IPS DF 19.7 (cell line): ENCODE measurements at places on chromosomes 11 and 22.

DNA sequence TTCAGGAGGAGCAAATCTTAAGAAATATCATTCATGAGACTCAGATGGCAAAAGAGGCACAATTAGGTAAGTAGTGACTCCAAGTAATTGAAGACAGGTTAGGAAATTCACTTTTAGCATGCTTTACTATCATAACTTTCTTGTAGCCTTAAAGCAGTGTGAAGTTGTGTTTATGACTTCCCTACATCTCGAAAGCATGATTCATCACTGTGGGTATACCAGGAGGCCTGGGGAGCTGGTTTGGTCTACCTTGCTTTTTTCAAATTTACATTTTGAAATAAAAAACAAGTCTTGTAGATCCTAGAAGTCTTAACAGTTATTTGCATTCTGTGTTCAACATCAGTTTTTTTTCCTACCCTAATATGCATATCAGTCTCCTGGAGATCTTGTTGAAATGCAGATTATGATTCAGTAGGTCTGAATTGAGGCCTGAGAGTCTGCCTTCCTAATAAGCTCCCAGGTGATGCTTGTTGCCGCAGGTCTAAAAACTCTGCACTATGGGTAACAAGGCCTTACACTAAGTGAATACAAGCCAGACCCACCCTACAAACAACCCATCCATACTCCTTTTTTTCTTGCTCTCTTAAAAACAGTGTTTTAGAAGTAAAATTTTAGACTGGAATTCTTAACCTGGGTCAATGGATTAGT, 41.4 kb downstream of the TTC17 start:
- DNase-seq, result no peak

DNA sequence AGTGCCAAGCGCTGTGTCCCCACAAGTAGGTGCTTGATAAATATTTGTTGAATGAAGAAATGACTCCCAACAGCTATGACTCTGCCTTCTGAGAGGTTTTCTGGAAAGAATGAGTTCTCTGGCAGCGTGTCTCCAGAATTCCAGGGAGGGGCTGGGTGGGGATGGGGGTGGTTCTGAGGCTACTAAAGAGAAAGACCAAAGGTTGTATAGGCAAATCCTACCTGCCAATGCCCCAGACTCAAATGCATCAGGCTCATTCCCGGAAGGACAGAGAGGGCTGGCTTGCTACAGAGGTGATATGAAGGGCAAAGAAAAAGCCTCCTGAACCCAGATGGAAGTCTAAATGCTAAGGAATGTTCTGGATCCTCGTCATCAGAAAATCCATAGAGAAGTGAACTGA, 1.9 kb downstream of the DUSP18 start:
- DNase-seq, result no peak

DNA sequence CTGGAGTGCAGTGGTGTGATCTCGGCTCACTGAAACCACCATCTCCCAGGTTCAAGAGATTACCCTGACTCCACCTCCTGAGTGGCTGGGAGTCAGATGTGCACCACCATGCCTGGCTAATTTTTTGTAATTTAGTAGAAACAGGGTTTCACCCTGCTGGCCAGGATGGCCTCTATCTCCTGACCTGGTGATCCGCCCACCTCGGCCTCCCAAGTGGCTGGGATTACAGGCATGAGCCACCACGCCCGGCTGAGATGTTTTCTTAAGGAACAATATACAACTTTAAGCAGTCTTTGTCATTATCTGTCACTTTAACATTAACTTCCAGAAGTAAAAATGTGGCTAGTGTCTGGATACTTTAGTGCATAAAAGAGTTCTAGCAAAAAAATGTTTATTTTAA, 272.6 kb upstream of the FAT3 start:
- DNase-seq, result no peak

- DNase-seq, result no peak
Measured at GRCh38 chr11:116454020-116454645, 318.7 kb downstream of the BUD13 start.

- DNase-seq, result no peak
Measured at GRCh38 chr11:130402570-130402969, 25.8 kb downstream of the ADAMTS8 start.

DNA sequence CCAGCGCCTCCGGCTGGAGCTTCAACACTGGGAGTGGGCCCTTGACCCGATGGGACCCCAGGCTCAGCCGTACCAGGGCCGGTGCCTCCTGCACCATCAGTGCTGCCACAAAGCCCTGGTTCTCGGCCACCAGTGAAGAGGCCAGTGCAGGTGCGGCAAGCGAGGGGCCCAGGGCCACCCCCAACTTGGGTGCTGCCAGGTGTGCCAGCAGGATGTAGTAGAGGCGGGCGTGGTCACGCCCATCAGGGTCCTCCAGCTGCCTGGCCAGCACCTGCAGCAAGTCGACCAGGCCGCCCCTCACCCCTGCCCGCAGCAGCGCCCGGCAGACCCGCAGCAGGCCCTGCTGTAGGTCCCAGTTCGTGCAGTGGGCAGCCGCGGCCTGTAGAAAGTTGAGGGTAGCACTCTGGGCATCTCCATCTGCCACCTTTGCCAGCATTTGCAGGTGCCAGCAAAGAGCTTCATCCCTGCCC, 2.3 kb downstream of the AP5B1 start:
- no peak for DNase-seq

GRCh38 chr22:20785415-20785814, 11.5 kb downstream of the SERPIND1 start:
- DNase-seq, result no peak

GRCh38 chr11:10456519-10456918, 1.5 kb downstream of the AMPD3 start:
- no peak for DNase-seq

DNA sequence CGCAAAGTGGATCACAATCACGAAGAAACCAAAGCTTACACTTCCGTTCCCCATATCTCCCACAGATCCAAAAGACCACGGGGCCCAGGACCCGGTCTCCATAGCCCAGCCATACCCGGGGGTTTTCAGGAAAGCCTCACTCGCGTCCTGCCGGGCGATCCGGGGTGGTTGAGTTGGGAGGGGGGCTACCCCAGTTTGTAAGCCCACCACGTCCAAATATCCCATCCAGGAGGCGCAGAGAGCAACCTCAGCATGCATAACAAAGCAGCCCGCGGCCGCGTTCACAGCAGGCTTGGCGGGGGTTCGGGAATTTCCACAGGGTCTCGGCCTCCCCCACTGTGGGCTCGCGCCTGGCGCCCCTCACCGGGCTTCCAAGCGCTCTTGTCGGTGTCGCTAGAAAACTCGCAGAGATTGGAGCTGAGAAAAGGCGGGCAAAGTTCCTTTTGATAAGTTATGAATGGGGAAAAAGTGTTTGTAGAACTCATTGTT, 9.5 kb downstream of the SDF2L1 start:
- no peak for DNase-seq

DNA sequence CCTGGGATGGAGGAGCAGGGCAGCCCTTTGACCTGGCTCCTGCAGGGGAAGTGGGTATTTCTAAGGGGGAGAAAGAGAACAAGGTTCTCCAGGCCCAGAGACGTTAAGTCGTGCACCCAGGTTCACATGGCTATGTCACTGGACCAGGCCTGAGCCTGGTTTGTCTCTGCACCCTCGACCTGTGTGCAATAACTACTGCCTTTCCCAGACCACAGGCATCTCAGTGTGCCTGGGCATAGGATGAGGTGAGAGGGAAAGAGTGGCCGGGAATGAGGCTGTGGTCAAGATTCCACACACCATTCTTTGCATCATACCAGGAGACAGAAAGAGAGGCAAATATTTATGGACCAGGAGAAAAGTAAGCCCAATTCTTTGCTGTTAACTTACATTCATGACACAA, 66.8 kb downstream of the PRR5L start:
- no peak for DNase-seq

- no peak for DNase-seq
Measured at GRCh38 chr11:46381048-46381818, at the start of gene MDK. Gene MDK (plus strand): TSS chr11:46381669. CDS start chr11:46382058, 389 bp downstream.

GRCh38 chr11:57214494-57214893, 22.6 kb downstream of the APLNR start:
- no peak for DNase-seq

- no peak for DNase-seq
Measured at GRCh38 chr11:48366365-48366764, at the start of gene OR4C5. Gene OR4C5 (minus strand): TSS chr11:48366465. CDS start chr11:48366465, 0 bp downstream.

DNA sequence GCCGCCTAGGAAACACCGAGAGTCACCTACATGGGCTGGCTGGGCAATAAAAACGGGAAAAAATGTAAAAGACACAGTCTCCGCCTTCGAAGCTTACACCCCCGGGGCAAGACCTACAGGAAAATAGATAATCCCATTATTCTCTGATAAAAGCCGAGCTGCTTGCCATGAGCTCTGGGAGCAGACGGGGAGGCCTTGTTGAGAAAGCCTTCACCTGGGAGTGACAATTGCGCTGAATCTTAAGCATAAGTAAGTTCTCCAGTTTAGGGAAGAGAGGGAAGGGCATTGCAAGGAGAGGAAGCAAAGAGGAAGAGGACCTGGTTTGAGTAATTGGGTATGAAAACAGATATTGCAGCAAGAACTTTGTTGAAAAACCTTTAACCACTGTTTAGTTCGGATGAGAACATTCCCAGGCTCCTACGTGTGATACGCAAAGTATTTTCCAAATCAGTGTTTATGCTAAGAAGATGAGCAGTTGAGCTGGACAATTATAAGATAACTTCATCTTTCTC, 813 bp upstream of the BTBD10 start:
- no peak for DNase-seq

DNA sequence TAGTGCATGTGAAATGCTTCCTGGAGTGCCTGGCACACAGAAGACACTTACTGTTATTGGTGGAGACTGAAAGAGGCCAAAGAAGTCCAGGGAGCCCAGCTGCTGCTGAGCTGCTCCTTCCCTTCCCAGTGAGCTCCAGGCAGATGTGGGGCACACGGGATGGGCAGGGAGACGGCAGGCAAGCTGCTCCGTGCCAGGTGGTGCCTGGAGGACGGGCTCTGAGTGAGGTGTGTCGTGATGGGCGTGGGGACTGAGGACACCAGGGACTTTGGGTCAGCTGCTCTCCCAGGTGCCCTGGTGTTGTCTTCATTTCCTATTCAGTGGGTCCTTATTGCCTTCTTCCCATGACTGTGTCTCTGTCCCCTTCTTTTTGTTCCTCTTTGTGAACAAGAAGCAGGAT, 19.5 kb downstream of the TAB1 start:
- no peak for DNase-seq
